ENCODE measurements at places on chromosomes 7 and 10.

- no peak for DNase-seq
Observed at GRCh38 chr7:82521906-82522445, 78.4 kb upstream of the CACNA2D1 start.

DNA sequence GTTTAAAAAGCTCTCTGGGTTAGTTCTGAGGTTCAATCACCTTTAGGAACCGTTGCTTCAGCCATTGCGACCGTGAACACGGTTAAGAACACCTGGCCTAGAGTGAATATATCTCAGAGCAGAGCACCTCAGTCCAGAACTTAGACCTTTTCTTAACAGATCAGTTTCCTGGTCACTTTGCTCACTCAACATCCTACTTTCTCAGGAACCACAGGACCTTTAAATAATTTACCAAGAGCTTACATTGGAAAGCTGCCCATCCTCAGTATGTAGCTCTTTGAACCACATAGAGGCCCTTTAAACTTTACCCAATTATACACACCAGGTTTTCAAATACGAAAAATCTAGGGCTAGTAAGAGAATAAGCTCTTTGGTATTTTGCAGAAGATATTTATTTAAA, 153.2 kb downstream of the NRBF2 start:
- DNase-seq: no peak

- DNase-seq: peak; percentile 65
Observed at GRCh38 chr10:122703483-122704448, 4.1 kb upstream of the C10orf120 start.

DNA sequence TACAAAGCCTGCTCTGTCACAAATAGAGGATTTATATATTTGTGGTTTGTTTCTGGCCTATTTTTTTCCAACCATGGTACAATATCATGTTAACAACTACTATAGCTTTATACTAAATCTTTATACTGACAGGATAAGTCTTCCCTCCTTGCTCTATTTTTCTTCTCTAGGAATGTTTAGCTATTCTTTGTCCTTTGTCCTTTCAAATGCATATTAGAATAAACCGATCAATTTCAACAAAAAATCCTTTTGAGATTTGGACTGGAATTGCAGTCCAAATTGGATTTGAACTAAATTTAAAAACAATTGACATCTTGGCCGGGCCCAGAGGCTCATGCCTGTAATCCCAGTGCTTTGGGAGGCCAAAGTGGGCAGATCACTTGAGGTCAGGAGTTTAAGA, 39.2 kb upstream of the CTTNBP2 start:
- DNase-seq: no peak

DNA sequence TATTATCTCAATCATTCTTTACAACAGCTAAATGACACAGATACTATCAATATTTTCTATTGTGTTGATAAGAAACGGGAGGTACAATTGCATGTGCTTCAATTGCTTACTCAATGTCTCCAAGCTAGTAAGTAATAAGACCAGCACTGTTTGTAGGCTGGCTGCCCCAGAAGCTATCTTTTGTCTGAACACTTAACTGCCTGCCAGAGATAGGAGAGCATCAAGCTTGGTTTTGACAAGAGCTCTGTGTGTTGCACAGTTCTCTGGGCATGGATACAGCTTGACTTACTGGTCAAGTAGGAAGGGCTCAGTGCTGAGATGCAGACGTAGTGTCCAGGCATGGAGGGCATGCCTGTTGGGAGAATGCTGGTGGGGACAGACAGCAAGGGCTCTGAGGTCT, 26.3 kb upstream of the CAPZA2 start:
- no peak for DNase-seq

- DNase-seq: no peak
Observed at GRCh38 chr7:105399043-105399725, 10.5 kb upstream of the SRPK2 start.

GRCh38 chr10:76357726-76358415, 926.4 kb downstream of the LRMDA start:
- no peak for DNase-seq

DNA sequence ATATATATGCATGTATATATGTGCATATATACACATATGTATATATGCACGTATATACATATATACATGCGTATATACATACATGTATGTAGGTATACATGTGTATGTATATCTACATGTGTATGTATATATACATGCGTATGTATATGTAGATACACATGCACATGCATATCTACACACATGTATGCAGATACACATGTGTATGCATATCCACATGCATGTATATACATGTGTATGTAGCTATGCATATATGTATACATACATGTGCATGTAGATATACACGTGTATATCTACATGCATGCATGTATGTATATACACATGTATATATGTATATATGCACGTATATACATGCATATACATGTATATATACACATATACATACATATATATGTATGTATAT, 95.8 kb upstream of the STEAP4 start:
- DNase-seq: no peak
